EL (cell line): ENCODE measurements at places on chromosomes 3 and 15.

GRCh38 chr15:56736881-56737707, 3.8 kb upstream of the ZNF280D start:
- DNase-seq = no peak

DNA sequence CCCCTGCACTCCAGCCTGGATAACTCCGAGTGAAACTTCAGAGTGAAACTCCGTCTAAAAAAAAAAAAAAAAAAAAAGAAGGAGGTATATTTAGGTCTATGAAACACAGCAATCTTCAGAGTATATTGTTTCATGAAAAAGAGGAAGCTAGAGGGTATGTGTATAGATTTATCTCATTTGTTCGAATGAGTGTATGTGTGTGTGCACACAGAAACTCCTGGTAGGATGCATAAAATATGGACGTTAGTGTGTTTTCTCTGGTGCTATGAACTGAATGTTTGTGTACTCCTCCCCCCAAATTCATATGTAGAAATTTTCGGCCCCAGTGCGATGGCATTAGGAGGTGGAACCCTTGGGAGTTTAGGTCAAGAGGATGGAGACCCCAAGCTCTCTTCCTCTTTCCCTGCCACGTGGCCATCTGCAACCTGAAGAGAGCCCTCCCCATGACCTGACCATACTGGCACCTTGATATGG, 98.6 kb upstream of the KLF13 start:
- no peak for DNase-seq

DNA sequence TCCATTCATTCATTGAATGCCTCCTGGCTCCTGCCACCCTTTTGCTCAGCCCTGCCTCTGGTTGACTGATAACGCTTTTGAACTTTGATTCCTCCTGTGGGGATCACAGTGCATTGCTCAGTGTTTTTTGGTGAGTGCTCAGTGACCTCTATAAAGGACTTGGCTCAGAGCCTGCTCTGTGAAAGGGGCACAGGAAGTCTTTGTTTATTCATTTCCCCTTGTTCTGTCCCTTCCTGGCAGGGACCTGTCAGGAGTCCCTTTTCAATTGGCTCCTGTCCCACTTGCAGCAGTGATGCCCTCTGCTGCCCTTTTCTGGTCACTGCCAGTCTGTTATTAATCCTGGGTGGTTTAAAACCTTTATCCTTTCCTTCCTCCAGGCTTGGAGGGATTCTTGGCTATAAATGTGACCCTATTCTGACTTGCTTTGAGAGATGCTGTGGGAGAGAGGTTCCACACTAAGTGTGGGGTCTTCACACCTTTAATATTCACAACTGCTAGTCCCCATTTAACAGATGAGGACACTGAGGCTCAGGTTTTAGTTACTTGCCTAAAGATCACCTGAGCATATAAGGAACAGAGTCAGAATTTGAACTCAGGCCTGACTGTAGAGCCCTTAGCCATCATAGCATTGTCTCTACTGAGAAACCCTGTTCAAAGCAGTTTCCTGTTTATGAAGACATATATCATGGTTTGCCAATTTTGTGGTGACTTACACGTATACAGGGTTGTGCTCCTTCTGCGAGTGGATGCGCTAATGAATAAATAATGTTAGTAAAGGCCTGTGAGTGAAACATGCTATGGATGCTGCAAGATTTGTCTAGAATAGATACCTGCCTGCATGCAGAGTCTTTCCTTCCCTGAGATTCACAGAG, 23.2 kb upstream of the TATDN2 start:
- peak; percentile 78 for DNase-seq

GRCh38 chr3:179158336-179159039, 10.3 kb downstream of the PIK3CA start:
- no peak for DNase-seq

GRCh38 chr3:196144383-196145105, 62.7 kb upstream of the TFRC start:
- peak; percentile 88 for DNase-seq

- DNase-seq = no peak
Measured at GRCh38 chr3:147428326-147428725, 19.2 kb downstream of the ZIC1 start.

DNA sequence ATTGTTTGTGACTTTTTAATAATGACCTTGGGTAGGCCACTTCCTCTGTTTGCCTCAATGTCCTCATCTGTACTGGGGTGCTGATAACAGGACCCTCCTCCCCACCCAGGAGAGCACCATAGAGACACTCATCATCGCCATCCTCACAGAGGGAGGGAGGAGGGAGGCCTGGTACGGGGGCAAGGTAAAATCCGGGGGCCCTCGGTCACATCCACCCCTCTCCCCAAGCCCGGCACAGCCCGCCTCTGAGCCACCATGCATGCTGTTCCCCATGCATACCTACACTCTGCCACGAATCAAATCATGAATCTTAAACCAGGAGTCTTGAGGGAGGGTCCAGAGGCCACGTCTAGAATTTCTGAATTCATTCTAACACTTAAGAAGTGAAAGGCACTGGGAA, 74.9 kb upstream of the IQSEC1 start:
- no peak for DNase-seq
